ENCODE measurements at places on chromosomes 3 and 15.

DNA sequence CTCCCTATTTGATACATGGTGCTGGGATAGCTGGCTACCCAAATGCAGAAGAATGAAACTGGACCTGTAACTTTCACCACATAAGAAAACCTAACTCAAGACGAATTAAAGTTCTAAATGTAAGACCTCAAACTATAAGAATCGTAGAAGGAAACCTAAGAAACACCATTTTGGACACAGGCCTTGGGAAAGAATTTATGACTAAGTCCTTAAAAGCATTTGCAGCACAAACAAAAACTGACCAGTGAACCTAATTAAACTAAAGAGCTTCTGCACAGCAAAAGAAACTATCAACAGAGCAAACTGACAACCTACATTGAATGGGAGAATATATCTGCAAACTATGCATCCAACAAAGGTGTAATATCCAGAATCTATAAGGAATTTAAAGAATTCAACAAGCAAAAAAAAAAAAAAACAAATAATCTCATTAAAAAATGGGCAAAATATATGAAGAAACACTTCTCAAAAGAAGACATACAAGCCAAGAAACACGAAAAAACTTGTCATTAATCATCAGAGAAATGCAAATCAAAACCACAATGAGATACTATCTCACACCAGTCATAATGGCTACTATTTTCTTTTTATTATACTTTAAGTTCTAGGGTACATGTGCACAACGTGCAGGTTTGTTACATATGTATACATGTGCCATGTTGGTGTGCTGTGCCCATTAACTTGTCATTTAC lies 37.0 kb downstream of the HDGFL3 start:
- no peak for DNase-seq

DNA sequence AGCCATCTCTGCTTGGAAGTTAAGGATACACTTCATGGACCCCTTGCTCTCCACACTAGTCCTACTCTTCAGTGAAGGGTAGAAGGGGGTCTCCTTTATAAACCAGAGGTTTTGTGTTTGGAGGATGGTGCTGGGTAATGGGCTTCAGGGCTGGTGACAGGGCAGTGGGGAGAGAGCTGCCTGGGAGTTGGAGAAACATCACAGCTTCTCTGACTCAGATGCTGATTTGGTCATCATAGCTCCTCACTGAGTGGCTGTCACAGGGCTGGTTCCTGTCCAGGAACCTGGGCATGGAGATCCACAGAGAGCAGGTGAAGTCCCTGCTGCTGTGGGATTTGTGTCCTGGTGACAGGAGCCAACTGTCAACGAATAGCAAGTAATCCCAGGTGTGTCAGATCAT lies 333.9 kb upstream of the ATP10A start:
- DNase-seq: no peak

- DNase-seq: no peak
Measured at GRCh38 chr3:149150436-149150835, 21.0 kb downstream of the HPS3 start.

GRCh38 chr3:160105907-160106584 lies 117.4 kb downstream of the IL12A start:
- no peak for DNase-seq

DNA sequence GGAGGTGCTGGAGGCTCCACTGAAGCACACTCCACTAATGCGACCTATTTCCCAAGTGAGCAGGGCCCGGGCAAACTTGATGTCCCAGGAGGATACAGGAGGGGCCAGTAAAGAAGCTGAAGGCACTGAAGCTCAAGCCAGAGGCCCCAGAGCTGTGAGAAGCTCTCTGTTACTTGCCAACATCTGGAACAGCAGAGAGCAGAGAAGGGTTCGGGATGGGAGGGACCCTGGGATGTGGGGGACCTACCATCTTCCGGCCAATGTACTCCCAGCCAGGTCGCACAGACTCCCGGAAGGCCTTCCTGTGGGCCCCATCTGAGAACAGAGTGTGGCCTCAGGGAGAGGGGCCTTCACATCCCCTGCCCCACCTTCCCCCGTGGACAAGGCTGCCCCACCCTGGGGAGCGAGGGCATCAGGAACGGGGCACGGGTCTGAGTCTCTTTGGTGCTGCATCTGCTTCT lies 3.1 kb downstream of the HHATL start:
- no peak for DNase-seq

GRCh38 chr3:105277656-105278055 lies 89.1 kb upstream of the ALCAM start:
- DNase-seq: no peak

DNA sequence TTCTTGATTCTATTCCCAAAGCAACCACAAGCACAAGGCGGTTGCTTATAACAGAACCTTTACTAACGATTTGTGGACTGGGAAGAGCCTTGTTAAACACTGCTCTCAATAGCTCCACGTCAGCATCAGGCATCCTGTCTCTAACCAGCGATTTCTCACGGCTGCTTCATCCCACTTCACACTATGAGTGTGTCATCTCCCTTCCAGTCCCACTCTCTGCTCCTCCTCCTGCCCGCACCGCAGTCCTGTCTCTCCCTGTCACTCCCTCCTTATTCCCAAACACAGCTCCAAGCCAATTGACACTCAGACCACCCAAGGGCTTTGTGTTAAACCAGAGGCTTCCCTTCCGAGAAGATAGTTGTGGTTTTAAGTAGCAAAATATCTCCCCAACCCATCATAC lies 94.8 kb downstream of the ABHD5 start:
- no peak for DNase-seq

DNA sequence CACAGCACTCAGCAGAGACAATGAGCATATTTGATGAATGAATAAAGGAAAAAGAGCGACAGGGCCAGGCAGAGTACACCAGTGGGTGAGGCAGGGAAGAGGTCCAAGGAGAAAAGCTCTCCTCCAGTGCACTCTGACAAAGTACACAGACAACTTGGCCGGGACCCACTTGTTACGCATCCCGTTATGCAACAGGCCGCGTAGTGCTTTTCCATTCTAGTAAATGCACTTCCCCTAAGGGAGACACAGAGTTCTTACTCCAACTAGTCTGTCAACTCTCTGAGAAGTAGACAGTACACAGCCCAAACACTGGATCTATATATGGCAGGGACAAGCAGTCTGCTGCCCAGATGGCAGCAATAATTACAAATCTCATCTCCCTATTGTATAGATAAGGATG lies 18.5 kb downstream of the LARP6 start:
- DNase-seq: no peak

DNA sequence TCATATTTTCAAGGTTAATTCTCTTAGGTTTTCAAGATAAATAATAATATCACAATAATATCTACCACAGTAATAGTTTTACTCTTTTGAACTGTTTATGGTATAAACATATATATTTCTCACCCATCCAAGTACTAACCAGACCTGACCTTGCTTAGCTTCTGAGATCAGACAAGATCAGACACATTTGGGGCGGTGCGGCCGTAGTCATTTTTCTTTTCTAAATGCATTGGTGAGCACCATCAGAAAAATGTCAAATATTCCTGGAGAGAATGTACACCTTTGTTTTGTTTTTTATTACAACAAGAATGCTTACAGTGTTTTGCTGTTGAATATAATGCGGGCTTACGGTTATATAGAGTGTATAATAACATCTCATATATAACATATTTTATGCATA lies 267.8 kb downstream of the ADAMTS17 start:
- no peak for DNase-seq

DNA sequence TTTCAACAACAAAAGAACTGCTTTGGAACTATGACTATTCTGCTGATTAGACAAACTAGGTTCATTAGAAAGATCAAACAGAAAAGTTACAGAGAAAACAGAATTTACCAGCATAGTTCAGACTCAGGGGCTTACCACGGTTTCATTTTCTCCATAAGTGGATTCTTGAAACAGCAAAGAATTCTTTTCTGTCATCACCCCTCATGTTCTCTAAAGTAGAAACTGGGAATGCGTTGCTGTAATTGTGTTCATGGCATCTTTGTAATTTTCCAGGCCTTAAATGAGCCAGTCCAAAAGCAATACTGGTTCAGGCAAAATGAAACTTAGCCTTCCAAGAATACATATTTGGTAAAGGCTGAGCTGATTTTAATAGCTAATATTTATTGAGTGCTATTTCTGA lies 287.8 kb downstream of the CHL1 start:
- no peak for DNase-seq

DNA sequence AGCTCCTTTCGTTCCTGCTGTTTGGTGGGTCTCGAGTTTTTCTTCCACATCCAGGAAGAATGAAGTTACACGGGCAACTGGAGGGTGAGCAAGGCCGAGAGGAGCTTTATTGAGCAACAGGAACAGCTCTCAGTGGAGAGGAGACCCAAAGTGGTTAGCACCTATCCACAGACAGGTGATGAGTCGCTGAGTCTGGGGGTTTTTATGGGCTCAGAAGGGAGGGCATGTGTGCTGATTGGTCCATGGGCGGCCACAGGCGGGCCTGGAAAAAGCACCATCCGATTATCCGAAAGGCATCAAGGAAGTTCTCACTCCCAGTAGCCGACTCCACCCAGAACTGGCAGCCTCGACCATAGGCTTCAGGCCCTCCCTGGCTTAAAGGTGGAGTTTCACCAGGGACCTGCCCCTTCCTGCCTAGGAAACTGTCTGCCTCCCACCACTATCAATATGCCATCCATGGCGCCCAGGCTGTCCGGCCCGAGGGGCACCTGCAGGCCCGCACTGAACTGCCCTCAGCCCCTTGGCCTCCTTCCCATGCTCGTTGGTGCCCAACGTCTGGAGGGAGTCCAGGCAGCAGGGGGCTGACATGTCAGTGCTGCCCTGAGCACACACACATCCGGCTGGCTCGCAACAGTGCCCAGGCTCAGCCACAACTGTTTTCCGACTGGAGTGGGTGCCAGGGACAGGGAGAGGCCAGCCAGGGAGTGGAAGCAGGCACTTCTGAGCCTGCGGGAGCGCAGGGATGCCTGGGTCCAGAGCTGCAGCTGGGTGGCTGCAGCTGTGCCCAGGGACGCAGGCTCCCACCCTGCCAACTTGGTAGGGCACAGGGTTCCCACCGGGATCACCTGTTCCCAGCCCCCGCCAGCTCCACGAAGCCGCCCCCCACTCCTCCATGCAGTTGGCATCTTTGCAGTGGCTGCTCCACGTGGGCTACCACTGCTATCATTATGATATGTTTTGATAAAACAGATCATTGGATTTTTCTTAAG lies 170.2 kb downstream of the FNDC3B start:
- no peak for DNase-seq

GRCh38 chr3:187255314-187255713 lies 36.2 kb downstream of the MASP1 start:
- no peak for DNase-seq

GRCh38 chr15:71294911-71295602 lies 179.8 kb downstream of the THSD4 start:
- no peak for DNase-seq

GRCh38 chr3:146929696-146930095 lies 324.6 kb upstream of the PLSCR5 start:
- no peak for DNase-seq

GRCh38 chr3:122427857-122428471 lies 12.1 kb upstream of the WDR5B start:
- no peak for DNase-seq

DNA sequence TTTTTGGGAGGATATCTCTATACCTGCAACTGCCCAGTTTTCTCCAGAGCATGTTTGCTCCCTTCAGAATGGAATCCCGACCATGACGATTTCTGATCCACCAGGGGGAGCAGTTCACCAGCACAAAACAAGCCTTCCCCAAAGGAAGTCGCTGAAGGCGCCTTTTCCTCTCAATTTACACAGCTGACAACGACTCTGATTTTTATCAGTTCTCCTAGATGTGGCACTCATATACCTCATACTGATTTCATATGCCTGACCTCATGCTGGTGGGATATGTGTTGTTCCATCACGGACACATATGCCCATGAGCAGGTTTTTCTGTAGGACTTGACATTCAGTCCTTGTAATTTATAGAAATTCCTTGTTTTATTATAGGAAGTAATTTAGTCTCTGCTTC lies 1028.2 kb downstream of the MCTP2 start:
- DNase-seq: no peak

- no peak for DNase-seq
Measured at GRCh38 chr3:135268941-135269532, 474.0 kb downstream of the EPHB1 start.

GRCh38 chr3:116940719-116941118 lies 231.1 kb downstream of the TUSC7 start:
- DNase-seq: no peak

DNA sequence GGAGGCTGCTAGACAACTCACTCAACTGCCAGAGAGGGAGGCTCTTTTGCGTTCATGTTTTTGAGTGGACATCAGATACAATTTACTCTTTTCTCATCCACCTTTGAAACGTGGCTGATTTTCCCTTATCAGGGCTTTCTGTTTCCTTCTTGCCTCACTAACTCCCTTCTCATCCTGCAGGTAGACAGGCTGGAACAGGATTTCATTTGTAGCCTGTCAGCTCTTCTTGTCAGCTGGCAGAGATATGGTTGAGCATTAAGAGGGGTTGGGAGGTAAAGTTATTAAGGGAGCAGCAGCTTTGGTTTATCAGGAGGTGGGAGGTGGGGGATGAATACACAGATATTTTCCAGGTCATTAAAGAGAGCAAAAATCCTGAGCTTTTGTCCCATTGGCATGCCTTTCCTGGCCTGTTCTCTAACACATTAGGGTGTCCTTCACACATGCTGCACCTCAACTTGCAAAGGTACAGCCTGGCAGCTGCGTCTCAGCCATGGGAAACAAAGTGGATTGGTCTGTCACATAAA lies 73.5 kb downstream of the PPM1L start:
- no peak for DNase-seq

GRCh38 chr15:27481768-27482167 lies 510.8 kb downstream of the GABRG3 start:
- DNase-seq: no peak

Data from activated gamma-delta T cell (primary cell).